Vagina (tissue), 2 donors: ENCODE measurements at places on chromosomes 6 and 20. TPM values are rescaled to one million over a fixed set of nuclear protein-coding genes. Genes with fewer than 3 reads are reported as not detected.

The ZBTB9 gene
- total RNA-seq = 1.5 TPM

The SPEF1 gene
- not detected for total RNA-seq

The ZNF165 gene
- 3.7 TPM for total RNA-seq

The DDO gene
- total RNA-seq = not detected

The IP6K3 gene
- 1.5 TPM for total RNA-seq

The RSPO3 gene
- total RNA-seq = 14.0 TPM

The TMEM244 gene
- not detected for total RNA-seq

The PROKR2 gene
- not detected for total RNA-seq

The PRDM13 gene
- total RNA-seq = not detected

The RSPO4 gene
- not detected for total RNA-seq

DNA sequence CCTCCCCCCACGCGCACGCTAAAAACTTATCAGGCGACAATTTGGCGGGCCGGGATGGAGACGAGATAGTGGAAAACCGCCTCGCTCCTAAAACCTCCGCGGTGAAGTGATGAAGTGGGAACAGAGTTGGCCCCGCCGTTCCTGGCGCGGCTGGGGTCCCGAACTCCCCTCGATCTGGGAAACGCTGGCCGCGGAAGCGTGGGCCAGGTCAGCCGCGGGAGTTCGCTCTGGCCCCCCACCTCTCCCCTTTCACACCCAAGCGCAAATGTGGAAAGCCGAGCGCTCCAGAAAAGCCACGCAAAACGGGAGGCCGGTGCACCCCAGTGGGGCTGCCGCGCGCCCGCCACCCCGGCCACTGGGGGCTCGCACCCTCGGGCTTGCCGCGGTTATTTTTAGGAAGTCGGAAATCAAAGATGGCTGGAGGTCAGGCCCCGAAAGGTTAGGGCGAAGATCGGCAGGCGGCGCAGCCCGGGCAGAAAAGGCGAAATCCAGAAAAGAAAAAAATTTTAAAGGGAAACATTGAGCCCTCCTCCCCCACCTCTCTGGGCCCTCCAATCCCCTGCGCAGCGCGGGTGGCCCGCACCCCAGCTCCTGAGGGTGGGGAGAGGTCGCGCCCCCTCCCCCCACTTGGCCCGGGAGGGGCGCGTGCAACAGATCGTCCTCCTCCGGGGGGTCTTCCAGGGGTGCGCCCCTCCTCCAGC, 1.0 kb downstream of the SALL4 start:
- H3K36me3 ChIP-seq = no peaks in the 10 kb centered on the region
- no peak overlapping the region for H3K27ac ChIP-seq
- peak overlapping the region; percentile 13 for H3K4me3 ChIP-seq
- no peak for DNase-seq

DNA sequence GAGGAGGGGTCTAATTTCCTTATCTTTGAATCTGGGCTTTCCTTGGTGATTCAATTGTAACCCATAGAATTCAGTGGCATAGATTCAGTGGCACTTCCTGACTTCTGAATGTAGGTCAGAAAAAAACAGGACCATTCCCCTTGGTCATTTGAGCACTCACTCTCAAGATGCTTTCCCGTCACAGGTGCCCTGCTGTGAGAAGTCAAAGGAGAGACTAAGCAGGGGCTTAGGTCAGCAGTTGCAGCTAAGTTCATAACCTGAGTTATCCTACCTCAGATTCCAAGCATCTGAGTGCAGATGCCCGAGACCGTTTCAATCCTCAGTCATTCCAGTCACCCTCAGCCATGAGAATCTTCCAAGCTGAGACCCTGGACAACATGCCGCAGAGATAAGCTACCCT, 506.6 kb downstream of the FRK start:
- DNase-seq = no peak
- H3K4me3 ChIP-seq = no peak overlapping the region
- H3K36me3 ChIP-seq = no peaks in the 10 kb centered on the region
- H3K27me3 ChIP-seq = no peaks in the 10 kb centered on the region

GRCh38 chr6:117817499-117817898, 89.6 kb upstream of the SLC35F1 start:
- H3K4me3 ChIP-seq = no peak overlapping the region
- no peaks in the 10 kb centered on the region for H3K27me3 ChIP-seq
- H3K27ac ChIP-seq = no peak overlapping the region
- no peaks in the 10 kb centered on the region for H3K4me1 ChIP-seq
- H3K36me3 ChIP-seq = no peaks in the 10 kb centered on the region
- DNase-seq = no peak

DNA sequence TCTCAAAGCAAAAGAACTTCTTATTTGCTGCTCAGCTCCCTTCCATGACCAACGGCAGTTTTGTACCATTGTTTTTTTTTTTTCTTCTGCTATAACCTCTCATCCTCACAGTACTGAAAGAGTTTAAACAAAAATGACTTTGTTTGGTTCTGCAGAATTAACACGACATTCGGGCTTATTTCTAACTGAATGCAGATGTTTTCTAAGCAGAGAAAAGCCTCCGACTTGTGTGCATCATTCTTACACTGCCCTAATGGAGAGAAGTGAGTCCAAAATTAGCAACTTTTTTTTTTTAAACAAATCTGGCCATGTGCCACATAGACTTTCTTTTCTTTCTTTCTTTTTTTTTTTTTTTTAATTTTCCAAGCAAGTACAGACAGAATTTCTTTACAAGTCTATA, 382.7 kb downstream of the HDGFL1 start:
- no peak for DNase-seq
- H3K36me3 ChIP-seq = no peaks in the 10 kb centered on the region
- H3K4me1 ChIP-seq = peaks cover 13% of the 10 kb centered on the region
- H3K27ac ChIP-seq = no peak overlapping the region
- no peaks in the 10 kb centered on the region for H3K27me3 ChIP-seq

DNA sequence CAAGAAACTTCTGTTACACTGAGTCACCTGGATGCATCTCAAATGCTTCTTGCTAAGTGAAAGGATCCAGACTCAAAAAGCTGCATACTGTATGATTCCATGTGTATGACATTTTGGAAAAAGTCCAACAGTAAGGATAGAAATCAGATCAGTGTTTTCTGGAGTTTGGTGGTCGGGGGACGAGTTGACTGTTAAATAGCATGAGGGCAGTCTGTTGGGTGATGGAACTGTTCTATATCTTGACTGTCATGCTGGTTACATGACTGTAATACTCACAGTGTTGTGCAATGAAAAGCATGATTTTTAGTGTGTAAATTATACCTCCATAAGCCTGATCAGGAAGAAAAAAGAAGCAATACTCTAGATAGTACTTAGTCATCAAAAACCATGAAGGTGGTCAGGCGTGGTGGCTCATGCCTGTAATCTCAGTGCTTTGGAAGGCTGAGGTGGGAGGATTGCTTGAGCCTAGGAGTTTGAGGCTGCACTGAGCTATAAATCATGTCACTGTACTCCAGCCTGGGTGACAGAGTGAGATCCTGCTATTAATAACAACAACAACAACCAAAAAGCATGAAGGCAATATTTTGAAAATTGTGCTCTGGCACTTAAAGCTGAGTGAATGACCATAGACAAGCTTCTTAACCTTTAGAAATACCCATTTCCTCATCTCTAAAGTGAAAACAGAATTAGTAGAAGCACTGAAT, 30.5 kb upstream of the SASH1 start:
- no peaks in the 10 kb centered on the region for H3K27me3 ChIP-seq
- DNase-seq = no peak
- no peak overlapping the region for H3K4me3 ChIP-seq
- H3K36me3 ChIP-seq = no peaks in the 10 kb centered on the region
- no peak overlapping the region for H3K27ac ChIP-seq

GRCh38 chr6:162056745-162057144, 670.8 kb downstream of the PRKN start:
- no peaks in the 10 kb centered on the region for H3K4me1 ChIP-seq
- no peak overlapping the region for H3K27ac ChIP-seq
- no peaks in the 10 kb centered on the region for H3K36me3 ChIP-seq
- no peak overlapping the region for H3K4me3 ChIP-seq
- H3K27me3 ChIP-seq = no peaks in the 10 kb centered on the region
- no peak for DNase-seq

DNA sequence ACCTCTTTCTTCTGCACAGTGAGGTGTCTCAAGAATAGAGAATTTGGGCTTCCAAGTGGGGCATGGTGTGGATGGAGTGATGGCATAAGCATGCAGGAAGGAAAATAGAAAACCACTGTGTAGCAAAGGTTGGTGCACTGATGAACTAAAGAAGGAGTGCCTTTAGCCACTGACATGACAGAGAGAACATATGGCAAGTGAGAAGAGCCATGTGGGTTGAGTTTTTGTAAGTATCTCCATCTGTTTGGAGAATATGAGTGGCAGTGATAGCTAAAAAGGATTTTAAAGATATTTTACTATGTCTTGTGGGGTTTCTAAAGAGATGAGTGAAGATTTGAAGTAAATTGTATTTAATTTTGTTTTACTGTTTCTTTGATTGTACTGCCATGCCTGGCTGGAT, 160.5 kb upstream of the GRIK2 start:
- DNase-seq = no peak
- no peaks in the 10 kb centered on the region for H3K4me1 ChIP-seq
- H3K36me3 ChIP-seq = no peaks in the 10 kb centered on the region
- H3K27me3 ChIP-seq = no peaks in the 10 kb centered on the region
- H3K4me3 ChIP-seq = no peak overlapping the region
- no peak overlapping the region for H3K27ac ChIP-seq

GRCh38 chr20:61385296-61385695, 133.2 kb downstream of the CDH4 start:
- no peak overlapping the region for H3K27ac ChIP-seq
- H3K4me1 ChIP-seq = no peaks in the 10 kb centered on the region
- no peak for DNase-seq
- H3K27me3 ChIP-seq = no peaks in the 10 kb centered on the region
- no peaks in the 10 kb centered on the region for H3K36me3 ChIP-seq

- H3K27me3 ChIP-seq = no peaks in the 10 kb centered on the region
- H3K4me1 ChIP-seq = no peaks in the 10 kb centered on the region
- no peaks in the 10 kb centered on the region for H3K36me3 ChIP-seq
Measured at GRCh38 chr20:8213831-8214587, 81.9 kb downstream of the PLCB1 start.

- no peak overlapping the region for H3K27ac ChIP-seq
- DNase-seq = no peak
- H3K4me3 ChIP-seq = no peak overlapping the region
- H3K27me3 ChIP-seq = no peaks in the 10 kb centered on the region
- peaks cover 34% of the 10 kb centered on the region for H3K36me3 ChIP-seq
Measured at GRCh38 chr6:121157906-121158305, 176.4 kb downstream of the TBC1D32 start.

DNA sequence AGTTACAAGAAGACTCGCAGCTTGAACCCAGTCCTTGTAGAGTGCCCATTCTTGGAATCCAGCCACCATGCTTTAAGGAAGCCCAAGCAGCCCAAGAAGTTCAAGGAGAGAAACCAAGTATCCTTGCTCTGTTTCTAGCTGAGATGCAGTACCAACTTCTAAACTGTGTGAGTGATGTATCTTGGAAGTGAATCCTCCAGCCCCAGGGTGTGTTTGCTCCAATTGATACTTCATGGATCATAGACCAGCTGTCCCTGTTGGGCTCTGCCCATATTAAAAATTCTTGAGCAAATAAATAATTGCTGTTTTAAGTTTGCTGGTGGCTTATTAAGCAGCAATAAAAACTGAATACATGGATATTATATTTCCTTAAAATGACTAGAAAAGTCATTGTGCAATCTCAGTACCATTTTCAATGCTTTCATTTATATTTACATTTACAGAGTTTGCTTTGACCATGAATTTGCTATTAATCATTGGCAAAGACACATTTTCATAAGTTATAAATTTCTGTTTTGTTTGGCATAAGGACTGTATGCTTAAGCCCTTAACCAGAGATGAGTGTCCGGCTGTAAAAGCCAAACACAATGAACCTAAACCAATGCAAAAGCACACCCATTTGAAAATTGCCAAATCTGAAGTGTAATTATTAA, 9.2 kb downstream of the SPTLC3 start:
- no peaks in the 10 kb centered on the region for H3K27me3 ChIP-seq
- peaks cover 16% of the 10 kb centered on the region for H3K4me1 ChIP-seq
- H3K4me3 ChIP-seq = no peak overlapping the region
- DNase-seq = no peak
- no peak overlapping the region for H3K27ac ChIP-seq
- H3K36me3 ChIP-seq = no peaks in the 10 kb centered on the region

- H3K27me3 ChIP-seq = no peaks in the 10 kb centered on the region
- DNase-seq = no peak
- H3K36me3 ChIP-seq = no peaks in the 10 kb centered on the region
- H3K4me1 ChIP-seq = no peaks in the 10 kb centered on the region
- no peak overlapping the region for H3K27ac ChIP-seq
- H3K4me3 ChIP-seq = no peak overlapping the region
Measured at GRCh38 chr6:47964969-47965368, 146.0 kb downstream of the PTCHD4 start.

- H3K27me3 ChIP-seq = no peaks in the 10 kb centered on the region
- H3K36me3 ChIP-seq = no peaks in the 10 kb centered on the region
- no peak overlapping the region for H3K27ac ChIP-seq
- no peak for DNase-seq
- no peak overlapping the region for H3K4me3 ChIP-seq
Measured at GRCh38 chr6:153553627-153554026, 422.5 kb upstream of the RGS17 start.

DNA sequence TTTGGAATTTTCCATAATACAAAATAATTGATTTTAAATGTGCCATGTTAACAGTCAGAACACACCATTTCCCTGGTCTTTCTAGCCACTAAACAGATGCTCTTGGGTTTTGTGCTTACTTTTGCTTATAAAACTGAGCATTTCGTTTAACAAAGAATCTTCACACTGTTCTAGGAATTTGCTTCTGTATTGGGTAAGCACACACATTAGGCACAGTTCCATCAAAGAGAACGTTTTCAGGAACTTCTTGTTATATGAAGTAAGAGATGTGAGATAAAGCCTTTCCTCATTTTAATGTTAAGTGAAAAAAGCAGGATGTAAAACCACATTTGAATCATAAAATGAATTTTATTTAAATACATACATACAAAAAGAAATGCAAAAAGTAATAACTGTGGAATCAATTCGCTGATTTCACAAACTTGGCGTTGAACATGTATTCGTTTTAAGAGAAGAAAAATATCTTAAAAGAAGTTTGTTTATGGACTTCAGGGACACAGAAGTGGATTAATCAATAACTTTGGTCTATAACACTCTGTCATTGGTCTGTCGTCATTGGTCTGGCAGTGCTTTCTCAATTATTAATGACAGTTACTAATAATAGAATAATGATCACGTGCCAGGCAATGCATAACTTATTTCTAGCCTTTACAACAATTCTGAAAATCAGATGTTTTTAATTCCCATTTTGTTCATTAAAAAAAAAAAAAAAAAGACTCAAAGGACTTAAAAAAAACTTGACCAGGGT, 199.9 kb upstream of the PRDM1 start:
- no peak for DNase-seq
- H3K4me3 ChIP-seq = no peak overlapping the region
- no peaks in the 10 kb centered on the region for H3K36me3 ChIP-seq
- H3K27ac ChIP-seq = peak overlapping the region; percentile 22

GRCh38 chr6:105994118-105994590, 92.0 kb upstream of the PRDM1 start:
- no peaks in the 10 kb centered on the region for H3K27me3 ChIP-seq
- no peaks in the 10 kb centered on the region for H3K36me3 ChIP-seq
- H3K4me1 ChIP-seq = peaks cover 7% of the 10 kb centered on the region
- DNase-seq = no peak
- peak overlapping the region; percentile 81 for H3K4me3 ChIP-seq
- H3K27ac ChIP-seq = peak overlapping the region; percentile 92
